ENCODE measurements at places on chromosomes 2 and 18.

GRCh38 chr2:183541766-183542165, 417.5 kb downstream of the NUP35 start:
- peak; percentile 5 for DNase-seq

- DNase-seq = no peak
These were observed 23.3 kb downstream of the SPTBN1 start for GRCh38 chr2:54479424-54479823.

DNA sequence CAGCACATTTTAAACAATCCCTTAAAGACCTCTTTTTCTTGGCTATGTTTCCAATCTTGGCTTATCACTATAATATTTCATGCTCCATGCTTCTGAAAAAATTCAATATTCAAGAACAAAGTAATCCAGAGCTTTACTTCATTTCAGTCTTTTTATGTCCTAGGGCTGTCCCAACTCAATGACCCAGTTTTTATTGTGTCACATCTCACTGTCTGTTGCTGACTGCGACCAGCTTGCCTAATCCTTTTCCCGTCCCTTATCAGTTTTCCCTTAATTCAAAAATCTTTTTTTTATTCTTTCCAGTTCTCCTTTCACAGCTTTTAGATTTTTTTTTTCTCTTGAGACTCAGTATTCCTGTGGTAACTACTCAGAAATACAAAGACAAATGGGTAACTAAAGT, 10.2 kb downstream of the TMEM17 start:
- no peak for DNase-seq

DNA sequence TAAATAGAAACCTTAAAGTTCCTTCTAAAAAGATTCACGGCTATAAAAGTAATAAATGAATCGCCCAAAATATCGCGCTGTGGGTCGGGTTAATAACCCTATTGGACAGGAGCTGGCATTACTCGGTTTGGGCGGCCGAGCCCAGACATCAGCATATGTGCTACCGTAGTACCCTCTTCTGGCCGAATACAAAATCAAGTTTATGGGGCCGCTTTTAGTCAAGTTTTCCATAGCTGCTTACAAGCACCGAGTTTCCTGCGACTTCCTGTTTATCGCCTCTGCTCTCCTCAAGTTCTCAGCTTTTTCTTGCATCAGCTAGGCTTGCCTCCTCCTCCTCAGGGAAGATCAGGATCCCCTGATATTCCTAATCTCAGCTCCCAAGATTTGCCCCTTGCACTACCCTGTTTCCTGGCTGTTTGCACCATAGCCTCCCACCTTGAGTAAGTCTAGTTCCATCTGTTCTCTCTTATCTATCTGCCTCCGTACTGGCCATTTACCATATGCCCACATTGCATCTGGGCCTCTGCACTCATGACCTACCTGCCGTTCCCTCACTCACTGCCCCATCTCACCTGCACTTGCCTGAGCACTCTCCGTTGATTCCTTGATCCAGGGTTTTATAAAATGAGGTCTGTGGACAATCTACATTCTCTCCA, 56.1 kb downstream of the SLC35F5 start:
- no peak for DNase-seq

DNA sequence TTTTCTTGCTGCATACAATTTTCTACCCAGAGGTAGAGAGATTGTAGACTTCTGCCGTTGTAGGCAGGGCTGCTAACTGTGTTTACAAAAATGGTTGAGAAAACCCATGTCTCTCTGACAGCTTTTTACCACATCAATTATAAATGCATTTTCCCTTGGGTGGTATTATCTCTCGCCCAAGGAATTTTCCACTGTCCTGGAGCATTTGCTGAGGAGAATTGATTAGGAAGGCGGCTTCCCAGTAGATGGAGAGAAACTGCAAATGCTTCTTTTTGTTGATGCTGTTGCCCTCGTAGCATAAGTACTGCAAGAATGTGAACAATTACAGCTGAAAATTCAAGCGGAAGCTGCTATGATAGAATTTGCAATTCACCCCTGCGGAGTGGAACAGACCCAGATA, 1007.7 kb upstream of the KLHL29 start:
- DNase-seq = no peak

GRCh38 chr18:31241900-31242409, 76.0 kb upstream of the DSG1 start:
- no peak for DNase-seq

DNA sequence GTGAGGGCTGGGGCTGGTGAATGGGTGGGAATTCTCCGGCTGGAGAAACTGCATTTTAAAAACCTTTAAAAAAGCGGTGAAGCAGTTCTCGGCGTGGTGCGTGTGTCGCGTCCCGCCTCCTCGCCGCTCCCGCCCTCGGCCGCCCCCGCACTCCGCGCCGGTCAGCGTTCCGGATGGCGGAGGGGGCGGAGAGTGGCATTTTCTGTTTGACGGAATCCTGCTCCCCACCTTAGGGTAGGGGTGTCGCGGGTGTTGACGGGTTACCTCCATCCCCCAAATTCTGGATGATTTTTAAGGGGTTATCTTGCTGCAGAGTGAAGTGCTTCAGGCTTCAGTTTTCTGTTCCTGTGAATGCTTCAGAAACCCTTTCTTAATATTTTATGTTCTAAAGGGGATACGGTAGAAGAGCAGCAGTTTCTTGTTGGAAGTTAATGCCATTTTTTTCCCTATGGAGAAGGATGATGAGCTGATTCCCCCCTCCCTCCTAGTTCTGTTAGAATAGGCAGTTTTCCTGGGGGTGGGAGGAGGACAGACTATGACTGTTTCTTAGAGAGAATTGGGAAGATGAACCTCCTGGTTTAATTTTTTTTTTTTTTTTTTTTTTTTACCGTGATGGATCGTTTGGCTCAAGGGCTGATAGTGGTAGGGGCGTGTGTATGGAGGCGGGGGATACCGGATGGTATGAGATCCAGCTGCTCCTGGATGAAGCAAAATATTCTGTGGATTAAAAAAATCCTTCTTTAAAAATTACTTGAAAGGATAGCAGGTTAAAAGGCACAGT, 756 bp downstream of the ABI2 start:
- peak; percentile 24 for DNase-seq

GRCh38 chr2:151729837-151730236, 4.4 kb downstream of the NEB start:
- DNase-seq = no peak

DNA sequence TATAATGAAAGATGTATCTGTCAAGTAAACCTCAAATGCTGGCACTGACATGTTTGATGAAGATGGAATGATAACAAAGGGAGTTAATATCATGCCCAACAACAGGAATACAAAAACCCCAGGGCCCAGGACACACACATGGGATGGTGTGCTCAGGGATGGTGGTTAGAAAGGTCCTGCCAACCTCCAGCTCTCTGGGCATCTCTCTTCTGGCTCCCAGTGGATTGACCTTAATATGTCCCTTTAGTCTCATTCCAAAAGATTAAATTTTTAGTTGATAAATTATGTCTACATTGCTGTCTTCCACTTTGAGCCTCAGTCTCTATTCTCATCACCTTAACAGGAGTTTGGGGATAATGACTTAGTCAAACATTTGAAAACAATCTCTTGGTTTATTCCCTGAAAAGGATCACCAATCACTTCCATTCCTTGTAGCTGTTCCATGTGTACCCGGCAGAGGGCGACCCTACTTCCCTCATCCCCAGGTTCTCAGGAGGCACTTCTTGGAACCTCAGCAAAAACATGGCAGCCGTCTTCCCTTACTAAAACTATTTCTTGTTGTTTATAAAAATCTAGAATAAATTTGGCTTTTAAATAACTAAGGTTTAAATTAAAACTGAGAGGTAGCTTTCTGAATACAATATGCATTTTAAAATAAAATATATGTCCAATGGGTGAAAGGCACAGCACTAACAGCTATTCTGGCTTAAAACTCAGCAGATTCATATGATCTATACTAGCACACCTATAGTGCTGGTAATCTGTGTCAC, 29.6 kb downstream of the MCEE start:
- DNase-seq = peak; percentile 60

GRCh38 chr2:15801439-15801838, 138.9 kb upstream of the MYCN start:
- DNase-seq = no peak

DNA sequence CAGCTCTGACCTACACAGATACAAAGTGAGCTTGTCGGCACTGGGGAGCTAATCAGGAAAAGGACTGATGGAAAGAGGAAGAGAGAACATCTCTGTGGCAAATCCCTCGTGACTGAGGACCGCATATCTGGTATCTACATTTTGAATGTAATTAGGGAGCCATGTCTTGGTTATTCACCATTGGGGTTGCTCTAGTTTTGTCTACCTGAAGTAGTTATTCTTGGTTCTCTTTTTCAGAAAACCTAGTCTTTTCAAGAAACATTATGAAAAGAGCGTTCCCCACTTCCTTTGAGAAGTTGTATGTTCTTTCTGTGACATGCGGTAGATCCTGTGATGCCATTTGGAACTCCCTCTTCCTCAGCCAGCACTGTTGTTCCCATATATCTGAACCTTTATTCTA, 104.4 kb downstream of the DOCK10 start:
- no peak for DNase-seq

DNA sequence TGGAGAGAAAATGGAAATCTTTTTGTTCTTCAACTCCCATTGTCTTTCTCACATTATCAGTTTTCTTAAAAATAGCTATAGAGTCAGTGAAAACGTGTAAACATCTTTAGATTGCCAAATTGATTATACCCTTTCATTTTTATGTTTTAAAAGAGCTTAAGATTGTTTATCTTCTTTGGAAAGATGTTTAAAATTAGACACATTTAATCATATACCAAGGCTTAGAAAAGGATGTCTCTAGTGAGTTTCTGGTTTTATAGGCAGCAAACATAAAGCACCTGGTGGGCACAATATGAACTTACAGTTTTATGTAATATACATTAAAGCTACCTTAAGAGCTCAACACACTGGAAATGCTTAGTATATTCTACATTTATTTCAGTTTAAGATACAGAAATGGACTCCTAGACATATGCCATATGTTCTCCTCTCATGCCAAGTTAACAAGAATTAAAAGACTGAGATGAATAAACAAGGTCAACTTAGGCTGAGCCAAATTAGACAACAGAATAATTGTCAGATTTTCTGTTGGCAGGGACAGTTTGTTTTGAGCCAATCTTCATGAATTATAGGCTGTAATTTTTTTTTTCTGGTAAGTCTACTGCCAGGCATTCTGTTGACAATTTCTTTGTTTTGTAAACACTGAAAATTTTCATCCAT, 112.7 kb downstream of the OTX1 start:
- DNase-seq = no peak

GRCh38 chr2:71826299-71826698, 321.4 kb downstream of the CYP26B1 start:
- no peak for DNase-seq

DNA sequence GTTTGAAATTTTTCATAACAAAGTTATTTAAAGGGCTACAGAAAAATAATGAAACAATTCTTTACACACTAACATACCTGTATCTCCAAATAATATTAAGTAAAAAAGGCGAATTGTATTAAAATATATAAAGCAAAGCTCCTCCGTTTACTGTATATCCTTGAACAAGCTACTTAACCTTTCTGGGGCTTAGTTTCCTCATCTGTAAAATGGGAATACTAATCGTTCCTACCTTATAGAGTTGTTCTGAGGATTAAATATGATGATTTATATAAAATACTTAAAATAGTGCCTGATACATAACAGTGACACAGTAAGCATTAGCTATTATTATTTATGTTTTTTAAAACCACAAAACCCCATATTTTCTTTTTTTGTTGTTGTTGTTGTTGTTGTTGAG, 13.3 kb downstream of the SLC25A12 start:
- no peak for DNase-seq
